ENCODE measurements at places on chromosomes 11 and 22.

GRCh38 chr22:48310289-48310688 lies 1517.4 kb downstream of the BRD1 start:
- DNase-seq: no peak

DNA sequence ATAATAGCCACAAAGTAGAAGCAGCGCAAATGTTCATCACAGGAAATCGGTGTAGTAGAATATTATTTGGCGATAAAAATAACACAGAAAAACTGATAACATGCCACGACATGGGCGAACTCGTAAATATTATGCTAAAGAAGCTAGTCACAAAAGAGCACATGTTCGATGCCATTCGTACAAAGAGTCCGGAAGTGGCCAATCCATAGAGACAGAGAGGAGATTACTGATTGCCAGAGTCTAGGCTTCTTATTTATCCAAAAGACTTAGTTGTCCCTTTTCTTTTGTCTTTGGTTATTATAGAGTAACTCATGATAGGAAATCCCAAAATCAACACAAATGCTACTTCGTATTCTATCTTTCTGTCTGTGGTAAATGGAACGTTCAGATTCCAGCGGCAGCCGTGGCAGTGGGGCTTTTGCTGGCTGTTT lies 56.5 kb downstream of the MED15 start:
- no peak for DNase-seq

GRCh38 chr11:10459029-10459970 lies 4.2 kb downstream of the AMPD3 start:
- peak; percentile 46 for DNase-seq

- no peak for DNase-seq
Observed at GRCh38 chr11:32830413-32830738, 649 bp downstream of the PRRG4 start.

- DNase-seq: no peak
Observed at GRCh38 chr22:36432592-36433317, 45.0 kb upstream of the MYH9 start.

DNA sequence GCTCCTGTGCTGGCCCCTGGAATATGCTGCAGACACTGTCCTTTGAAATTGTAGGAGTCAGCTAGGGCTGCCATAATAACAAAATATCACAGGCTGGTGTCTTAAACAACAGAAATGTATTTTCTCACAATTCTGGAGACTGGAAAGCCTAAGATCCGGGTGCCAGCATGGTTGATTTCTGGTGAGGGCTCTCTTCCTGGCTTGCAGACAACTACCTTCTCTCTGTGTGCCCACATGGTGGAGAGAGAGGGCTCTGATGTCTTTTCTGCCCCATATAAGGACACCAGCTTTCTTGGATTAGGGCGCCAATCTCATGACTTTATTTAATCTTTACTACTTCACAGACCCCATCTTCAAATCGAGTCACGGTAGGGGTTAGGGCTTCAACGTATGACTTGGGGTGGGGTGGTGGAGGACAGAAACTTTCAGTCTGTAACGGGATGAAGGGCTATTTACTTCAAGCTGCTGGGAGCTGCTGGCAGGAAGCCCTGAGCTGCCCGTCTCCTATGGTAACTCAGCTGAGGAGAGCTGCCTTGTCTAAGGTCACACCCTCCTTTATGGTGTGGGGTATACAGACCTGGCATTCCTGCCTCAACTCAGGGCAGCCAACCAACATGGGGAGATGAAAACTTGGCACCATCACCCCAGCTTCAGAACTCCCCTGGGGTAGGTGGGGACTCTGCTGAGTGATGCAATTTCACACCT lies 142.9 kb upstream of the ZBED5 start:
- DNase-seq: no peak

DNA sequence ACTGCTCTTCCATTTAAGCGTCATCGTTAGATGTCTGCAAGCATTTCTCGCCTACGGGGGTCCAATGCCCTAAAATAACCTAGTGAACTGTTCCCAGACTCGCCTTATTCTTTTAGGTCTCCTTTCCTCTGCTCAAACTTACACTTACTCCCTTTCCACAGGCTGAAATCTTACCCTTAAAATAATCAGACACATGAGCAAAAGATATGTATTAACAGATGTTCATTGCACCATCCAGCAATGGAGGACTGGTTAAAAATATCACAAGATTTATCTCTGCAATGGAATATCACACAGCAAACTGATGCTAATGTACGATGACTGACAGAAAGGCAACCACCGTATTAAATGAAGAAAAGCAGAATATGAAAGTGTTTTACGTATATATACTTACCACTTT lies 1.6 kb upstream of the CSTF3 start:
- no peak for DNase-seq
